ENCODE measurements at places on chromosomes 16 and 17. TPM values are rescaled to one million over a fixed set of nuclear protein-coding genes. Genes with fewer than 3 reads are reported as not detected.

Gene RBFOX1
- total RNA-seq = not detected

DNA sequence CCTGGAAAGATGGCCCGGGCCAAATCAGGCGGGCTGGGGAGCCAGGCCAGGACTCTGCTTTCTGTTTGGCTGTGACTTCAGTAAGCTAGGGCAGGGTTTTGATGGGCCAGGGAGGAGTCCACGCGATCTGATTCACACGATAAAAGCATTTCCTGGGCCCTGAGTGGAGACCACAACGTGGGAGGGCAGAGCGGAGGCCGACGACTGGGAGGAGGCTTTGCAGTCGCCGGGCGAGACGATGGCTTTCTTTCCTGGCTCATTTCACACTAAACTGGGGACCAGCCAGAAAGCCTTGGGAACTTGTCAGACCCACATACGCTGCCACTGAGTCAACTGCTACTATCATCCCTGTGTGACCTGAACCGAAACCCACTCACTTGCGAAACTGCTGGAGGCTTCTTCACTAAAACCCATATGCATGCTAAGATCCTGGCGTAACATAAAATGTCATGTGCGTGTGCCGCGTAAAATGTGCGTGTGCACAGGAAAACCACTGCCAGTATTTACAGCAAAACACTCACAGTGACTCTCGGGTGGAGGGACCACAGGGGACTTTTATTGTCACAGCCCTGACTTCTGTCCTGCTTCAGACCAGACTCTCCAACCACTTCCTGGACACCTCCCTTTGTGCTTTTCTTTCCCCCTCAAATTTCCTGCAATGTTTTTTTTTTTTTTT, 14.2 kb upstream of the RHBDF2 start:
- H3K27ac ChIP-seq = peak overlapping the region; percentile 97
- H3K36me3 ChIP-seq = no peaks in the 10 kb centered on the region
- H3K4me3 ChIP-seq = peak overlapping the region; percentile 79
- H3K27me3 ChIP-seq = peaks cover 3% of the 10 kb centered on the region
- peak; percentile 75 for DNase-seq
- peaks cover 38% of the 10 kb centered on the region for H3K4me1 ChIP-seq

Gene EVI2A
- 74.9 TPM for total RNA-seq

Gene FAM117A
- total RNA-seq = 47.0 TPM

Gene ACSM3
- total RNA-seq = 9.0 TPM

Gene KRTAP4-1
- not detected for total RNA-seq

DNA sequence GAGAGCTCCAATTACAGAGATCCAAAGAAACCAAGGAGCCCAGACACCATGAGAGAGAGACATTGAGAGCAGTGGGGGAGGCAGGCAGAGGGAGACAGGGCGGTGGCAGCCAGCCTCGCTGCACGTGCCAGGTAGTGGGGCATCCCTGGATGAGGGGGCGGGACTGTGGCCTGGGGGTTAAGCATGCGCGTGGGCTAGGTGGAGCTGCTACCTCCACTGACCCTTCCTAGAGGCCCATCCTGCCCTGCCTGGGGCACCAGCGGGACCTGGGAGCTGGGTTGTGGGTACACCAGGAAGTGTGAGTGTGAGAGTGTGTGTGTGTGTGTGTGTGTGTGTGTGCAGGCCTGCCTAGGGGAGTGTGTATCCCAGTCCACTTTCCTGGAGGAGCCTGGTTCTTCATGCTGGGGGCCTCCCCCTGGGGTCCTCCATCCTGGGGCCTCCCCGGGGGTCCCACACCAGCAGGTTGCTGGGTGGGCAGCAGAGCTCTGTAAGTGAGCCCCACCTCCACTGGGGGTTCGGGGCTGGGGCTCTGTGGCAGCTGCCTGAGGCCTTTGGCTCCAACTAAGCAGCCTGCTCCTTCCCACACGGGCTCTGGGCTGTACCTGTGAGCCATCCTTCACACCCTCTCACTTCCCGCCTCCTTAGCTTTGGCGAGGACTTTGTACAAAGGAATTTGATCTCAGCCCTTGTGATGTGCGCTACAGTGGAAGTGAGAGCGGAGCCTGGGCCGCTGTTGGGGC, 127.4 kb downstream of the IRF8 start:
- peaks cover 7% of the 10 kb centered on the region for H3K27me3 ChIP-seq
- peak; percentile 19 for DNase-seq
- H3K36me3 ChIP-seq = peaks cover 2% of the 10 kb centered on the region
- H3K4me1 ChIP-seq = no peaks in the 10 kb centered on the region
- H3K27ac ChIP-seq = no peak overlapping the region

Gene GPR142
- total RNA-seq = not detected

GRCh38 chr17:15501282-15501681, 33.9 kb upstream of the CDRT4 start:
- H3K27ac ChIP-seq = no peak overlapping the region
- peaks cover 24% of the 10 kb centered on the region for H3K36me3 ChIP-seq
- peaks cover 9% of the 10 kb centered on the region for H3K4me1 ChIP-seq
- DNase-seq = no peak

Gene ZPBP2
- total RNA-seq = not detected

Gene MKS1
- total RNA-seq = 23.0 TPM

DNA sequence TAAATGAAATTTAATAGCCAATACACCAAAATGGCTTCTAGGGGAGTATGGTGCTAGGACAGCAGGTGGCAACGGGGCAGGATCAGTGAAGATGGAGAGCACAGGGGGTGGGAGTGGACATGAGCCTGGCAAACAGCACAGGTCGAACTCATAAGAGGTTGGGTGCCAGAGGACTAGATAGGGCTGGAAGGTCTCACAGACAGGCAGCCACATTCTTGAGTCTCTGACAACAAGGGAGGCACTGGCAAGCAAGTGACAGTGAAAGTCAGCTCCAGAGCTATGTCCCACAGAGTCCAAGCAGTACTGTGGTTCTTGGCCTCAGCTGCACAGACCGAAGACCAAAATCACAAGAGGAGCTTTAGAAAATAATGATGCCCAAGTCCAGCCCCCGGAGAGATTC, 61.2 kb downstream of the USP31 start:
- no peak overlapping the region for H3K4me3 ChIP-seq
- H3K4me1 ChIP-seq = no peaks in the 10 kb centered on the region
- no peaks in the 10 kb centered on the region for H3K27me3 ChIP-seq
- peaks cover 5% of the 10 kb centered on the region for H3K36me3 ChIP-seq

DNA sequence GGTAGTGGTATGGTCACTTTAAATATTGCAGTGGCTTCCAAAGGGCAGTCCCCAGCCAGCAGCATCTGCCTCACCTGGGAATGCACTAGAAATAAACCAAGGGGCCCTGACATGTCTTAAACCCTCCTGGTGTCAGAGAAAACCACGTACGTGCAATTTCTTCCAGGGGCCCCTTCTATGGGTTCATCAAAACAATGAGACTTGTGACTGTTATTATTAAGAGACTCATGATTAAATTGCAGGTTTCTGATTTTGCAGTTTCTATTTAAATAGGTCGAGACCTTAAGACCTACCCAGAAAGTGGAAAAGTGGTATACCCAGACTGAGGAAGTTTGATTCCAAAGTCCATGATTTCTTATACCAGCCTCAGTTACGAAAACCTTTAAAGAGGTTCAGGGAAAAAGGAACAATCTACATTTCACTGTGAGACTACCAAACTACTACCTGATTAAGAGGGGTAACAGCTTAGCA, 746 bp upstream of the POLG2 start:
- H3K4me1 ChIP-seq = peaks cover 71% of the 10 kb centered on the region
- H3K27me3 ChIP-seq = no peaks in the 10 kb centered on the region
- DNase-seq = no peak
- peak overlapping the region; percentile 100 for H3K27ac ChIP-seq

DNA sequence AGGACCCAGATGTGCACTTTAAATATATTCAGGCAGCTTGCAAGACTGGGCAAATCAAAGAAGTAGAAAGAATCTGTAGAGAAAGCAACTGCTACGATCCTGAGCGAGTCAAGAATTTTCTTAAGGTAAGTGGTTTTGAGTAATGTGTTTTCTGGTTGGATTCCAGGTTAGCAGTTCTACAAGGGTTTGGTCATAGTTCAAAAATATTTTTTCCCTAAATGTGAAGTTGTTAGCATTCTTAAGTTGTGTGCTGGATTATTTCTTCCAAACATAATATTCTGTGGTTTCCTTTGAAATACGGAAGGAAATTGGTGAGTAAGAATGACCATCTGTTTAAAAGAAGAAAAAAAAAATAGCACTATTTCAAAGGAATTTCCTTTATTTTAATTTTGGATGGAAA, 38.4 kb downstream of the PTRH2 start:
- H3K27me3 ChIP-seq = no peaks in the 10 kb centered on the region
- no peak overlapping the region for H3K4me3 ChIP-seq
- H3K4me1 ChIP-seq = peaks cover 22% of the 10 kb centered on the region

Gene ABCA3
- 7.8 TPM for total RNA-seq

GRCh38 chr16:80317599-80318037, 223.2 kb upstream of the DYNLRB2 start:
- no peak for DNase-seq
- no peaks in the 10 kb centered on the region for H3K4me1 ChIP-seq
- no peaks in the 10 kb centered on the region for H3K36me3 ChIP-seq
- peaks cover 9% of the 10 kb centered on the region for H3K27me3 ChIP-seq

Gene SLFN11
- total RNA-seq = 44.1 TPM

DNA sequence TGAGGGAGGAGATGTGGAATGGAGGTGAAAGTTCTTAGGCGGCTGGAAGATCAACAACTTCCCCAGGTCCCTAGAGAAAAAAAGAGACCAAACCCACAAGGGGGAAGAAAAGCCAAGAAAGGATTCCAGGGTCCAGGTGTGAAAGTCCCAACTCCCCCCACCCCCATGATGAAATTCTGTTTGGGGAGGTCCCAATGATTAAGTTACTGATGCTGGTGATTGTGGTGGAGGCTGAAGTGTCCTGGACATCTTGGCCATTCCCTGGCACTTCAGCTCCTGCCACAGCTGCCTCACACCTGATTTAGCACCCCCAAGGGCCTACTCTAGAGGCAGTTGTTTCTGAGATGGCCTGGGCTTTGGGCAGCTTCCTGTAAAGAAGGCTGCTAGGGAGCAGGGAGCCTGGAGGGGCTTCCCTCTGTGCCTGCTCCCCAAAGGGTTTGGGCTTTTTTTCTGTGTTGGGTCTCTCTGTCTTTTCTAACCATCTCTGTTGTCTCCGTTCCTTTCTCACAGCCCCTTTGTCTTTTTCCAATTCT, 13.1 kb downstream of the HOXB4 start:
- no peak for DNase-seq
- peaks cover 17% of the 10 kb centered on the region for H3K4me1 ChIP-seq
- peak overlapping the region; percentile 28 for H3K4me3 ChIP-seq
- H3K27me3 ChIP-seq = peaks cover 16% of the 10 kb centered on the region
- peaks cover 4% of the 10 kb centered on the region for H3K36me3 ChIP-seq

GRCh38 chr16:4315186-4316107, at the start of gene GLIS2:
TSS of gene GLIS2 (plus strand) at chr16:4316067. CDS start at chr16:4332281, 16,214 bp downstream.
- peaks cover 1% of the 10 kb centered on the region for H3K36me3 ChIP-seq
- H3K27ac ChIP-seq = peak within 1 kb of the TSS; percentile 80

GRCh38 chr17:58187675-58188074, 4.9 kb upstream of the EPX start:
- no peak overlapping the region for H3K27ac ChIP-seq
- DNase-seq = no peak

Gene CIAPIN1
- total RNA-seq = 36.7 TPM

DNA sequence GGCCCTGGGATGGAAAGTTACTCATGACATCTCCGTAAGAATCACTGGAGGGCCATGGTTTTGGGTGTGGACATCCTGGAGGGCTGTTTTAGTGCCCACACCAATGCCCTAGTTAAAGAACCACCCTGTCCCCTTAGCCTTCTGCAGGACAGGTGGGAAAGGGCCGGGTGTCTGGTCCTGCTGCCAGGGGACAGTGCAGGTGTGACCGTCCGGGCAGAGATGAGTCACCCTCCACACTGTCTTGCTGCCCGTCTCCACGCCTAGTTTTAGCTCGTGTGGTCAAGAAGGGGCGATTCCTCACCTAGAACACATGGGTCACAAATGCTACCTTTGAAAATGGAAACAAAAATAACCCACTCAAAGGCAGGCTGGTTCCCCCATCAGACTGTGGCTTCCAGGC, 17.0 kb downstream of the CEP295NL start:
- DNase-seq = no peak
- H3K36me3 ChIP-seq = no peaks in the 10 kb centered on the region
- H3K4me1 ChIP-seq = peaks cover 22% of the 10 kb centered on the region
- peaks cover 4% of the 10 kb centered on the region for H3K27me3 ChIP-seq
- H3K4me3 ChIP-seq = no peak overlapping the region
- H3K27ac ChIP-seq = no peak overlapping the region

DNA sequence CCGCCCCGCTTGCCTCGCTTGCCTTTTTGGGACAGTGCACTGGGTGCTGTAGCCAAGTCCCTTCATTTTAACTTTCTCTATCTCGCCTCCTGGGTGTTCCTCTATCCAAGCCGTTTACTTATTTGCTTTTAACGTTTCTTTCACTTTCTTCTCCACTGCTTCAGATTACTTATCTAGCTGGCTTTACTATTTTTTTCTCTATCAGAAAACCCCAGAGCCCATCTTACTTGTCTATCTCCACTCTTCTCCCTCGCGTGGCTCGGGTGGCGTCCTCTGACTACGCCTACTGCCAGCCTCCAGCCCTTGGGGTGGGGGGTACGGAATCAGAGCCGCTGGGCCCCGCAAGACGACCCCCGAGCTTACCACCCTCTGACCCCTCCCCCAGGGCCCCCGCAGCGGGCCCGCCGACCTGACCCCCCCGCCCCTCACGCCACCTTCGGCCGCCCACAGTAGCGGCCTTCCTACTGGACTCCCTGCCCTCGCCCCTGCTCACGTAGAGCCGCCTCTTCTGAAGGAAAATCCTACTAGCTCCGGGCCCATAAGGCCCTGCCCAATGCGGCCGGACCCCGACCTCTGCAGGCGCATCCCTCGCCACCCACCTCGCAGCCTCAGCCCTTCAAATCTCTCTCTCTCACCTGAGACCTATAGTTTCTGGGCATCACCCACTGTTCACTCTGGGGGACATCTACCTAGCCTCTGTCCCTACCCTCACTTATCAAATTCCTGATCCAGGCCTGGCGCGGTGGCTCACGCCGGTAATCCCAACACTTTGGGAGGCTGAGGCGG, 1.0 kb upstream of the SLC12A4 start:
- DNase-seq = no peak
- H3K27ac ChIP-seq = peak overlapping the region; percentile 99
- no peaks in the 10 kb centered on the region for H3K27me3 ChIP-seq
- H3K4me1 ChIP-seq = peaks cover 22% of the 10 kb centered on the region

GRCh38 chr16:56332464-56333079, 92.8 kb downstream of the AMFR start:
- H3K4me1 ChIP-seq = no peaks in the 10 kb centered on the region
- H3K36me3 ChIP-seq = no peaks in the 10 kb centered on the region
- H3K27ac ChIP-seq = no peak overlapping the region
- peaks cover 2% of the 10 kb centered on the region for H3K27me3 ChIP-seq
- H3K4me3 ChIP-seq = no peak overlapping the region

Gene CHD3
- total RNA-seq = 199 TPM

Gene SEPTIN1
- total RNA-seq = 293 TPM

All from activated naive CD8-positive, alpha-beta T cell treated with anti-CD3 and anti-CD28 coated beads, Interleukin-2, amount 10 ng/mL, durations not matched to agents 7 days and 5 days (primary cell).